ENCODE measurements at places on chromosomes 5 and 9.
A peak's percentile ranks its signal among the peaks of the same experiment; 100 is the strongest.

GRCh38 chr9:111076519-111076918 lies 38.2 kb upstream of the LPAR1 start:
- no peak for DNase-seq

DNA sequence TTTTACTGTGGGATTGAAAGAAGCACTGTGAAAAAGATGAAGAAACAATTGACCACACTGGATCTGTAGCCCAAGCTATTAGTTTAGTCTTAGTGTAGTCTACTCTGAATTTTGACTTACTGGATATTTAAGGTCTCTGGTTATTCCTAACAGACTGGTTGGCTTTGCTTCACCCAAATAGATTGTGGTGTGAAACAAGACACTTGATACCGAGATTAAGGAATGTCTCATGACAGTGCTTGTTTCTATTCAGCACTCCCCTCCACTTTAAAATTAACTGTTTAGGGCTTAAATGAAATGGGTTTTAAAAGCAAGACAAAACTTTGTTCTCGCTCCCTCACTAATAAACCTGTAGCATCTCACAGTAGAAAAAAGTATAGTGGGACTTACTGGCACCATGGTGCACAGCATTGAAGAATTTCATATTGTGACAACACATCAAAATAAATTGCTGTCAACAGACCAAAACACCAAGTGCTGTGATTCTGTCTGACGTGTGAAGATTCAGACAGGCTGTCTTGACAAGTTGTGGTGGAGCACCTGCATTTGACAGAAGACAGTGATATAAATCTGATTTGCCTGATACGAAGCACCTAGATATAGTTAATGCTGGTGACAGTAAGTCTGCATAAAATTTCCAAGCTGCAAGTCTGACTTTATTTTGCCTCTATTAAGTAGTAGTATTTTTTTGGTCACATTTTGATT lies 73.1 kb downstream of the PBX3 start:
- no peak for DNase-seq

GRCh38 chr5:72818866-72819534 lies 2.5 kb downstream of the TNPO1 start:
- DNase-seq = peak; percentile 76

DNA sequence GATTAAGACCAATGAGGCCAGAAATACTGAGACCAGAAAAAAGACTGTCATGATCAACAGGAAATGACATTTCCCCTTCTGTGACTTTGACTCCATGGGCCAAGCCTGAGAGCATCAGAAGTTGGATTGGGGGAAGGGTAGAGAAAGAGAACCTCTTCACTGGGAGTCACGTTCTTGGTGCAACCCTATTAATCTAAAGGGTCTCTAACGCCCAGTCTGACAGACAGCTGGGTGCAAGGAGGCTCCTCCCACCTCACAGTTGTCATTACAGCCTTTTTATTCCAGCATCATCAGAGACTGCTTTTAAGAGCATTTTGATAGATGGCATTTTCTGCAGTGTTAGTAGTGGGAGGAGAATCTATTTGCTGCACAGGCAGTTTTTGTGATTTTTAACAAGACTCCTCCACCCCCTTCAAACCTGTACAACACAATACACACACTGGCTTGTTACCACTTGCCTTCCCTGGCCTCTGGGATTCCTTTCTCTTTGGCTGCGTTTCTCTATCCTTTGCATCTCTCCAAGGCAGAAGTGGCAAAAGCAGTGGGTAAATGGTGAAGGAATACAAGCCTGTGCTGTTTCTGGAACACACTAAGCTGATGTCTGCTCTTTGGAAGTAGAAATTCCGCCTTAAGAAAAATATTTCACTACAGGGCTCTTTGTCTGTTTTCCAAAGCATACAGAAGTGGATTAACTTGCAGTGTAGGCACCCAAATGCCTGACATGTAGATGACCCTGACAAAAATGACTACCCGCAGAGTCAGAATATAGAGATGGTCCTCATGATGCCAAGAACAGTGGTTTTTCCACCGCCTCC lies 310.4 kb upstream of the ZNF608 start:
- DNase-seq = no peak

DNA sequence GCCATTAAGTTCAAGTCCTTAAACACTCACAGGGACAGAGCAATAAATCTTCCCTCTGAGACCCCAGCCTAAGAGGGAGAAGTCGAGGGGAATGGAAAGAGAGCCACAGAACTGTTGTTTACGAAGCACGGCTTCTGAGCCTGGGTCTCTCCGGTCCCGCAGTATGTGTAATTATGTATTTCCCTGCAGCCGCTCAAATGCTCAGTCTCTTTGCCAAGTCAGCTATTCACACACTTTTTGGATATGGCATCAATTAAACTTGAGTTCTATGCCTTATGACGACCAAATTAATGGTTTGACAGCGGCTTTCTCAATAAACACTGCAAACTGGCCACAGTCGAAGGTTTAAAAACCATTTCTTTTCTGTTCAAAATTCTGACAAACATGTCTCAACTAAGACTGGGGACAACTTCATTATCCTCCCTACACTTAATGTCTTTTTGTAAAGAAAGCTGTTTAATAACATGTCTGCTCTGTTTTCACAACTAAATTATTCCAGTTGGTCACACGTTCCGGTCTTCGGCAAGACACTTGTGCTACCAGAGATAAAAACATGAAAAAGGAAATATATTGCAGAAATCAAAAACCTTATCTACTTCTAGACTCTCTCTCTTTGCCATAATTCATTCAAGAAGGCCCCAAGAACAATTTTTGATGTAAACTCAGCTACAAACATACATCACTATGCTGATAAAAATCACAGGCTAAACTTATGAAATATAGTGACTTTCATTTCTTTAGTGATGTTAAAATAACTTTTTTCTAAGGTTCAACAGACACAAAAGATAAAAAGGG lies 203.2 kb downstream of the GAPVD1 start:
- DNase-seq = no peak

- no peak for DNase-seq
Measured at GRCh38 chr9:120937596-120937995, 11.0 kb upstream of the TRAF1 start.

DNA sequence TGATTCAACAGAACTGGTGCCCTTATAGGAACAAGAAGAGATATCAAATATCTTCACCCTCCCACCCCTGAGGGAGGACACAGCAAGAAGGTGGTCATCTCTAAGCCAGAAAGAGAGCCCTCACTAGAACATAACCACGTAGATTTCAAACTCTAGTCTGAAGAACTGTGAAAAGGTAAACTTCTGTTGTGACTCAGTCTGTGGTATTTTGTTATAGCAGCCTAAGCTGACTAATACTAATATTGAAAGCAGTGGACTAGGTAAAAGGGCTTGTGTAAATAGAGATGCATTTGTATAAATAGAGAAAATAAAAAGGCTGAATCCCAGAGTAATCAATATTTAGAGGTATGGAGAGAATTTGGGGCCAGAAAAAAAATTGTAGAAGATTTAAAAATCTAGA lies 157.6 kb upstream of the CCNH start:
- no peak for DNase-seq

- DNase-seq = peak; percentile 47
Measured at GRCh38 chr9:86353655-86354010, 577 bp downstream of the TUT7 start.

- DNase-seq = no peak
Measured at GRCh38 chr5:52598968-52599367, 188.7 kb upstream of the ITGA1 start.

- DNase-seq = peak; percentile 75
Measured at GRCh38 chr9:91423785-91424402, at the start of gene NFIL3. Gene NFIL3 (minus strand): TSS chr9:91423832. CDS start chr9:91410734, 13,098 bp downstream.

DNA sequence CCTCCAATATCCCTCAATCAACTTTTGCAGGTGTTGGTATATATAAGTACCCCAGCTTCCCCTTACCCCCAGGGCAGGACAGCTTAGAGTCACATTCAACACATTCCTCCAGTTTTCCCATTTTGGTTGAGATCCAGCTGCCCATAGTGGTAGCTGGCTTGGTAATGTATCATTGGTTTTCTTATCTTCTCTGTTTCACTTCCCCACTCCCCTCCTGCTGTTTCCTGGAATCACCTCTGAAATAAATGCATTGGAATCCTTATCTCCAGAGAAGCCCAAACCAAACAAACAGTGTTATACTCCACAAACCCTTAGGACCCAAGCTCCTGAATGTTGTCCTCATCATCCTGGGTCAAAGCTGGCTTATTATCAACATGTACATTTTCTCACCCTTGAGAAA lies 184.8 kb downstream of the TMEM38B start:
- DNase-seq = no peak

- DNase-seq = no peak
Measured at GRCh38 chr5:65213921-65214525, 267.7 kb downstream of the ADAMTS6 start.

DNA sequence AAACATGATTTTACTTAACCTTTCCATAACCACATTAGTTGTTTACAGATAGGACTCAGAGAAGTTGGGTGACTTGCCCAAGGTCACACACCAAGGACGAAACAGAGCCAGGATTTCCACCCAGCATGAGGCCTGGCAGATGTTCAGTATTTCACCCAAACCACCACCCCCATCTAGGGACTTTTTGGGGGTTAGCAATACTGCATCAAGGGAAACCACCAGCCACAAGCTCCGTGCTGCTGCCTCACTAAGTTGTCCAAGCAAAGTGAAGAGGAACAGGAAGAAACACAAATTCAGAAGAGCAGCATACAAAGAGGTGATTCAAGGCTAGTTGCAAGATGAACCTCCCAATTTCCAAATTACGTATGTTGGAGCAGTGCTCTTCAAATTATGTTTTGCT lies 219.6 kb upstream of the RORB start:
- peak; percentile 79 for DNase-seq

DNA sequence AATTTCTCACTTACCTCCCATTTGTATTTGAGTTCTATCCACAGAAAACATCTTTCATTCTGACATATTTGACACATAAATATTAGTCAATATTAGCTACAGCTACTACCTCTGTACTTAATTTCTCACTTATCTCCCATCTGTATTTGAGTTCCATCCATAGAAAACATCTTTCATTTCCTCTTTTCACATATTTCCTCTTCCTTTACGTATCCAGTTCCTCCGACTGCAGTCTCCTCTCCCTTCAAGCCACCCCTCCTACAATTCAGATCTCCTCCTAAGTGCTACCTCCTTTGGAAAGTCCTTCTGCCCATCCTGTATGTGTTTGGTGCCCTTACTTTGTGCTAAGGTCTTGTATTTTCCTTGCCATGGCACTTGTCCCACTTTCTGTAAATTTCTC lies 1.6 kb downstream of the SREK1IP1 start:
- DNase-seq = no peak

DNA sequence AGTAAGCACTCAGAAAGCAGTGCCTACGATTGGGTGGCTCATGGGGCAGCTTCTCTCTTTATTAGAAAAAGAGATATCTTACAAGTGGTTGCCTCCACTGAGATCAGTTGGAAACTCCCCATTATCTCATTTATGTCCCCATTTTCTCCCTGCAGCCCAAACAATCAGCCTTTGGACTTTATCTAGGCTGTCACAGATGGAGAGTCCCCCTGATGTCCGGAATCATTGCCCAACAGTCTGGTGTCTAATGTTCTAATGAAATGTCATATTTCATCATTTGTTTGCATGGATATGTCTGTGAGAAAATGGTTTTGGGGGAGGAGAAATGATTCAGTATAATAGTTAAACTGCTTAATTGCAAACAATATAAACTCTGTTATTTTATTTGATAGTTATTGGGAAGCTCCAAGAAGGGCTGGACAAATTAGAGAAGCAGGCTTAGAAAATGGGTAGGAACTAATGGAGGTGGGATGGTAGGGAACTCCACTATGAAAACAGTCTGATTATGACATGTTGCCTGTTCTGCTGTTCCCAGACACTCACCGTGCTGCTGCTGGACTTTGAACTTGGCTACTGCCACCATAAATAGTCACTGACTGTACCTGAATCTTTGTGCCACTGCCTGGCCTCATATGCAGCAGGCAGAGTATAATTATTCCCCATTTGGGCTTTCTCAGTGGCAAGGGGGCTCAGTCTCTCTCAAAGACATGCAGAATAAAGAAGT lies 38.3 kb upstream of the SMAD5 start:
- DNase-seq = no peak

- DNase-seq = no peak
Measured at GRCh38 chr9:87395804-87396479, 101.7 kb upstream of the DAPK1 start.

GRCh38 chr9:70195456-70195855 lies 63.3 kb upstream of the SMC5 start:
- DNase-seq = no peak

DNA sequence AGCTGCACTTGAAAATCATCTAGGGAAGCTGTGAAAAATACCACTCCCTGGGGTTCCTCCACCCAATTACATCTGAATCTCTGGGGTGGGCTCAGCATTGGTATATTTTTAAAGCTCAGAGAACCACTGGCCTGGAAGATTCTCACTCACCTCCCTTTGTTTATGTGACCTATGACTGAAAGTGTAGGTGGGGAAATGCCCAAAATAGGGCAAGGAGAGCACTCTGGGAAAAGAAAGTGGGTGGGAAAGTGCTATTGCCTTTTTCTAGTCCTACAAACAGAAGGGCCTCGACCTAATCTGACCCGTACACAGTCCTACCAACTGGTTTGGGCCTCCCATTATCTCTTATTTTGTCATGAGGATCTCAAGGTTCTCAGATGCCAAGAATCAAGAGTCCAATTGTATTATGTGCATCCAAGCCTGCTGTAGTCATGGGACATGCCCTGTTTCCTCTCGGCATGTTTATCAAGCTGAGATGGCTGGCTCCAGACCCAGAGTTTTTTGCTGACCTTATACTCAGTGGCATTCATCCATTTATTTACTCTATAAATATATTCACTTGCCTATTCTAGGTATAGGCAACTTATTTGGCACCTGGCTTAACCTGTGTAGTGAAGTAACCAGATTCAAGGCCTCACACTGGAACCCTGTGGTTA lies 483.7 kb downstream of the ENC1 start:
- DNase-seq = no peak

- no peak for DNase-seq
Measured at GRCh38 chr5:176822041-176822792, 11.9 kb downstream of the UNC5A start.

- no peak for DNase-seq
Measured at GRCh38 chr5:122774519-122774860, 390 bp upstream of the SNX2 start.

GRCh38 chr5:126486332-126486731 lies 63.1 kb downstream of the GRAMD2B start:
- no peak for DNase-seq
